ENCODE measurements at places on chromosomes 5 and 9.
A peak's percentile ranks its signal among the peaks of the same experiment; 100 is the strongest.

- no peaks in the 10 kb centered on the region for H3K4me1 ChIP-seq
- no peak overlapping the region for H3K4me3 ChIP-seq
- no peaks in the 10 kb centered on the region for H3K27me3 ChIP-seq
- no peaks in the 10 kb centered on the region for H3K36me3 ChIP-seq
- no peak overlapping the region for H3K27ac ChIP-seq
Measured at GRCh38 chr5:162948677-162949076, 488.7 kb upstream of the CCNG1 start.

DNA sequence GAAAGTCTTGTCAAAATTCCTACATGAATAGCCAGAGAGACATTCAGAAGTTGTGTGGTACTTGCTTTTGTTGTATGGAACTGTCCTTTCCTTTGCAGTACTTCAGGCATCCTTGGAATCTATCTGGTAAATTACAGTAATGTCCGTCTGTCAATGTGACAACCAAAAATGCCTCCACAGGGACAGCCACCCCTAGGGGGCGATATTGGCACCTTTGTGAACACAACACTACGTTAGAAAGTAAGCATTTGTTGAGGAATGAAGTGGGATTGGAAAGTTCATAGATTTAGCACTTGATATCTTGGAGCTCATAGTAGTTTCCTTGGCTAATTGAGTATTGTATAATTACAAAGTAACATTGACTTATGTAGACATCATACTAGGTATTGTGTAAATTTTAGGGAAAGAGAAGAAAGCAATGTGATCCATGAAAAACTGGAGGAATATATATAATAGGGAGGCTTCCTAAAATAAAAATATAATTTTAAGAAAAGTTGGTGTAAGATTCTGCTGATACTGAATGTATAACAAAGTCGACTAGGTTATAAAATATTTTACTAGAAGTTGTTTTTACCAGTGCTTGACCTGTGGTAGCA lies 32.7 kb downstream of the TMEFF1 start:
- no peak overlapping the region for H3K27ac ChIP-seq
- H3K4me3 ChIP-seq, result no peak overlapping the region
- H3K27me3 ChIP-seq, result no peaks in the 10 kb centered on the region

GRCh38 chr5:4537489-4537888 lies 602.6 kb upstream of the ADAMTS16 start:
- H3K36me3 ChIP-seq, result no peaks in the 10 kb centered on the region
- H3K4me3 ChIP-seq, result no peak overlapping the region
- H3K27ac ChIP-seq, result no peak overlapping the region
- H3K27me3 ChIP-seq, result no peaks in the 10 kb centered on the region
- H3K4me1 ChIP-seq, result no peaks in the 10 kb centered on the region
- no peak for DNase-seq

DNA sequence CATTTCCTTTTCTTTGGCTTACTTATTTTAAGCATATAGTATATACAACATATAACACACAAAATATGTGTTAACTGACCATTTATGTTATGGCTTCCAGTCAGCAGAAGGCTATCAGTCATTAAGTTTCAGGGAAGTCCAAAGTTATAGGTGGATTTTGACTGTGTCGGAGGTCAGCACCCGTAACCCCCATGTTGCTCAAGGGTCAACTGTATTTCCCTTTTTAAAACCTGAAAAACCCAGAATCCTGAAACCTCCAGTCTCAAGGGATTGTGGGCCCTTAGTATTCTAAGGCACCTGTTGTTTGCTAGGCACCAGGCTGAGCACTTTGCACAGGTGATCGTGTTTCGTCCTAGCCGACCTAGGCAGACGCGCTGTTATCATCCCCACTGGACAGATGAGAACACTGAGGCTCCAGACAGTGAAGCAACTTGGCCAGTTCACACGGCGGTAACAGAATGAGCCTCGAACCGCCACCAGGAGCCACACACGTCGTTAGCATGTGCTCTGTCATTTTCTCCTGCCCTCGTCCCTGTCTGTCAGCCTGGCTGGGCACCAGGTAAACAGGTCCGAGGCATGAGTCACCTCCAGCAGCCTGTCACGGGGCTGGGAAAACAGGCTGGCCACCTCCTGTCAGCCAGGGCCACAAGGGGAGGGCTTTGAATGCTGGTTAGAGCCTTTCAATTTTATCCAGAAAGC lies 39.9 kb downstream of the DUSP1 start:
- H3K36me3 ChIP-seq, result no peaks in the 10 kb centered on the region
- peaks cover 15% of the 10 kb centered on the region for H3K4me1 ChIP-seq

DNA sequence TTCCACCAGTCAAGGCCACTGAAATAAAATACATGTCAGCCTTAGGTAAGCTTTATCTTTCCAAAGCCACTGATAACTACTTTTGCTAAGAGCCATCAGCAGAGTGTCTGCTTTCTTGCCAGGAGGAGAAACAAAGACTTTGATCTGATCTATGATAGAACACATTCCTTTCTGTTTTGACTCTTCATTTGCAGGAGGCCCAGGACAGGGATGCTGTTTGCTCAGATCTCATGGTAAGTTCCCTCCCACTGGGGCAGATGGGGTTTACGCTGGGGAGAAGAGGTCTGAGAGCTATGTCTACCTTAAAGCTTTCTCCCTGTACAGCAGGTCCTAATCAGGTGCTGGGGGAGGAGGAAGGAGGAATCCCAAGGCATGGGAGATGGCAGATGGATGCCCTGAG lies 497.6 kb downstream of the NTRK2 start:
- H3K27me3 ChIP-seq, result no peaks in the 10 kb centered on the region
- no peak overlapping the region for H3K27ac ChIP-seq
- no peaks in the 10 kb centered on the region for H3K36me3 ChIP-seq
- H3K4me3 ChIP-seq, result no peak overlapping the region
- no peak for DNase-seq

DNA sequence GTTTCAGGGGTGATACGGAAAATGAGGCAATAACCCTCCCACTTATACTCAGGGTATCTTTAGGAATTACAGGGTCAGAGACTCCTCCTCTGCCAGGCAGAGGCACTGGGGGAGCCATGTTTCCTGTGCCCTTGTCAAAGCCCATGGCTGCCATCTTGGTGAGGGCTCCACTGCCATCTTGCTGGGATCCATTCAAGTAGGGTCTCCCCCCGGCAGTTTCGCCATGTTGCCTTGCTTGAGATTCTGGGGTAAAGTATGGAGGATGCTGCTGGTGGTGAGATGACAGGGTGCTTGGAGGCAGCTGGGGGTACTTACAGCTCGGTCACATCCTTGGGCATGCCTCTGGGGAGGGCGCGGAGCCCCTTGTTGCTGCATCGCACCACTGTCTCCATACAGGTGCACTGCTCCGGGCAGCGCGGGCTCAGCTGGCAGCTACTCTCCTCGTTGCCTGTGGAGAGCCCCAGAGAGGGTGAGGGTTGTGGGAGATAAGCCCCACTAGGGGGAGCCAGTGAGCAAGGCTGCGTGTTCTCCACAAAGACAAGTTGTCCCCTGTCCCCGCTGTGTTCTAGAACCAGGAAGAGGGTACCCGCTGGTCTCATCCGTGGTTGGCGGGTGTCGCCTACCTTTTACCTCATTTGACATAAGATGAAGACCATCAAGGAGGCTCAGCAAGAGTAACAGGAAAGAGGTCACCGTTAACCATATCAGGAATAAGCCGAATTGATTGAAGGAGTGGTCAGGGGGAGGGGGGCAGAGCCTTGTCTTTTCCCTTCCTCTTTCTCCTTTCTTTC lies 169.0 kb upstream of the PANK3 start:
- no peak overlapping the region for H3K27ac ChIP-seq
- H3K27me3 ChIP-seq, result no peaks in the 10 kb centered on the region
- peak; percentile 24 for DNase-seq
- H3K4me1 ChIP-seq, result no peaks in the 10 kb centered on the region

GRCh38 chr5:11520241-11520930 lies 383.9 kb downstream of the CTNND2 start:
- no peak overlapping the region for H3K27ac ChIP-seq
- DNase-seq, result no peak
- H3K27me3 ChIP-seq, result no peaks in the 10 kb centered on the region
- no peaks in the 10 kb centered on the region for H3K36me3 ChIP-seq
- H3K4me1 ChIP-seq, result no peaks in the 10 kb centered on the region

- DNase-seq, result peak; percentile 58
- H3K4me3 ChIP-seq, result peak within 1 kb of the TSS; percentile 23
- H3K27ac ChIP-seq, result no peak within 1 kb of the TSS
- no peaks in the 10 kb centered on the region for H3K4me1 ChIP-seq
- no peaks in the 10 kb centered on the region for H3K36me3 ChIP-seq
Measured at GRCh38 chr5:73448463-73449136, at the start of gene FOXD1. Gene FOXD1, minus strand, starts transcription at chr5:73448777. Its CDS starts 415 bp downstream, at chr5:73448362.

DNA sequence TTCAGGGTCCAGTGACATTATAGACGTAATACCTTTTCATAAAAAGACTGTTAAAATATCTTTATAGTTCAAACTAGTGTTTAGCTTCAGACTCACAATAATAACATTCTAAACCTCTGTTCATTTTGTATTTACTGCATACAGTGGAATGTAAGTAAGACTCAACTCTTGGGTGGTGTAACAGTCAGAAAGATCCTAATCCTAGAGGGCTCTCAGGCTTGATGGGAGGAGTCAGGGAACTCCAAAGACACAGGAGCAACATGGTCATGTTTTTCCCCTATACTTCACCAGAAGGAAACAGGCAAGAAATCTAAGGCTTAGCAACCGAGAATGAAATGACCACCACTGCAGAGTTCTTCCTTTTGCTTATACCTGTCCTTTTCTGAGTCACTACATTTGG lies 82.6 kb downstream of the MRPS27 start:
- H3K36me3 ChIP-seq, result no peaks in the 10 kb centered on the region
- no peak overlapping the region for H3K4me3 ChIP-seq
- no peaks in the 10 kb centered on the region for H3K4me1 ChIP-seq
- no peaks in the 10 kb centered on the region for H3K27me3 ChIP-seq
- H3K27ac ChIP-seq, result no peak overlapping the region

DNA sequence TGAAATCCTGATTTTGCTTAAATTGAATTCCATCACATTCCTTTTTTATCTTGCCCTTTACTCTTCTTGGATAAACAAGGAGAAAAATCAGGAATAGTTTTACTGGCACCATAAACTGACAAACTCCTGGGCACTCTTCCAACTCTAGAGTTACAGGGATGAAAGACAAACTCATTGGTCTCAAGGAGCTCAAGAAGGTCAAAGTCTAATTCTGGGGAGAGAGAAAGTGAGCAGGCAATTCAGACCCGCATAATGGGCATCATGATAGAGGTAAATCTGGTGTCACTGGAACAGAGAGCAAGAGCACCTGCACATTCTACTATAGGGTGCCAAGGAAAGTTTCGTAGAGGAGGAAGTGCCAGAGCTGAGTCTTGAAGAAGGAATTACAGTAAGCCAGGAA lies 64.8 kb downstream of the GRIN3A start:
- H3K27me3 ChIP-seq, result no peaks in the 10 kb centered on the region
- DNase-seq, result peak; percentile 60
- H3K4me1 ChIP-seq, result no peaks in the 10 kb centered on the region
- H3K4me3 ChIP-seq, result no peak overlapping the region
- H3K36me3 ChIP-seq, result no peaks in the 10 kb centered on the region
- H3K27ac ChIP-seq, result peak overlapping the region; percentile 78

GRCh38 chr9:113708821-113709713 lies 167.0 kb upstream of the ZNF618 start:
- H3K4me1 ChIP-seq, result no peaks in the 10 kb centered on the region
- H3K27ac ChIP-seq, result no peak overlapping the region
- H3K36me3 ChIP-seq, result no peaks in the 10 kb centered on the region
- H3K27me3 ChIP-seq, result no peaks in the 10 kb centered on the region

DNA sequence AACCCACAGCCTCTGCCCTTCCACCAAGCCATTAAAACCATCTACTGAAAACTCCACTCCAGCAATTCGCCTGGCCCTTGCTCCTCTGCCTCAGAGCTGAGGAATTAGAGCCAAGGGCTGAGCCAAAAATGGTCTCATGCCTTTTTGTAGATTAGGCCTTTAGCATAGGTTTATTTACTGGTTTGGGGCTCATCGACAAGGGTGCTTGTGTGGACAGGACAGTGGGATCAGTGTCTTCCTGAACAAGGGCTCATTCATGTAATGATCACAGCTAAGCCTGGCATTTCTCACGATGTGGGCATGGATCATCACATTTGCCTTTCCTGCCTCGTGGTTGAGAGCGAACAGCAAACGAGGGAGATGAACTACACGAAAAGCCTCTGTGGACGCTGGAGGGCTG lies 59.2 kb upstream of the PHF24 start:
- peaks cover 45% of the 10 kb centered on the region for H3K27me3 ChIP-seq
- H3K36me3 ChIP-seq, result no peaks in the 10 kb centered on the region
- H3K4me1 ChIP-seq, result no peaks in the 10 kb centered on the region

GRCh38 chr5:64836190-64836755 lies 67.5 kb downstream of the CWC27 start:
- H3K27ac ChIP-seq, result no peak overlapping the region
- H3K4me3 ChIP-seq, result no peak overlapping the region
- no peaks in the 10 kb centered on the region for H3K36me3 ChIP-seq
- no peaks in the 10 kb centered on the region for H3K4me1 ChIP-seq
- no peak for DNase-seq

DNA sequence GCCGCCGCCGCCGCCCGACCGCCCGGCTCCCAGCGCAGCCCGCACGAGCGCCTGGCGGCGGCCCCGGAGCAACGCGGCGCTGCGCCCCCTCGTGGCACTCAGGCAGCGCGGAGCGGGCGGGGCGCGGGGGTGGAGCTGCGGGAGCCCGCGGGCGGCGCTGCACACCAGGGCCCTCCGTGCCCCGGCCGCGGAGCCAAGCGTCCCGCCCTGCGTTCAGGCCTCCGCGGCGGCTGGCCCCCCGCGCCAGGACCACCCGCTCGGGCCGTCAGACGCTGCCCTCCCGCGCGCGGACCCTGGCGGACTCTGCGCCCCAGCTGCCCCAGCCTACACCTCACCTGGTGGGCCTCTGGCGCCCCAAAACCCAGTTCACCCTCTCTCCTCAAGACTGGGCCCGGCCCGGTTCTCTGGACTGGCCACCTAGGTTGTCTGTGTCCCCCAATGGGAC lies at the start of gene RASGEF1C:
RASGEF1C (minus strand) TSS at position 75 of the 445 bp plus-strand sequence. CDS start 71,159 bp downstream, outside the sequence.
- H3K27ac ChIP-seq, result no peak within 1 kb of the TSS
- DNase-seq, result peak; percentile 68
- H3K4me1 ChIP-seq, result no peaks in the 10 kb centered on the region
- H3K36me3 ChIP-seq, result no peaks in the 10 kb centered on the region
- peak within 1 kb of the TSS; percentile 29 for H3K4me3 ChIP-seq

DNA sequence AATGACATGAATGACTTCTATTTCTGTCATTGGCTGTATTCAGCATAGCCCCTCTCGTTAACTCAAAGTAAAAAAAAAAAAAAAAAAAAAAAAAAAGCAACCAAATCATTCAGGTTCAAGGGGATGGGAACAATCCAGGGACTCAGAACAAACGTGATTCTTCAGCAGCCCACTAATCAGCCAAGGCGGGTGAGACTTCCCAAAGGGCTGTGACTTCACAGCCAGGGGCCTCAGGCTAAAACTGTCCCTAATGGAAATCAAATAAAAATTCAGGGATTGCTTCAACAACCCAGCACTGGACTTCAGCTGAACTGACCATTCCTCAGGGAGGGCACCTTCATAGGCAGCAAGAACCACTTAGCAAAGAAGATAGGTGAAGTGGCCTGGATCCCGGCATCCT lies 86.2 kb upstream of the FAM169A start:
- H3K27me3 ChIP-seq, result no peaks in the 10 kb centered on the region
- H3K36me3 ChIP-seq, result no peaks in the 10 kb centered on the region
- peaks cover 16% of the 10 kb centered on the region for H3K4me1 ChIP-seq
- no peak overlapping the region for H3K27ac ChIP-seq
- no peak overlapping the region for H3K4me3 ChIP-seq
- no peak for DNase-seq

- no peak overlapping the region for H3K27ac ChIP-seq
- DNase-seq, result no peak
- H3K4me3 ChIP-seq, result no peak overlapping the region
- no peaks in the 10 kb centered on the region for H3K36me3 ChIP-seq
- no peaks in the 10 kb centered on the region for H3K4me1 ChIP-seq
- no peaks in the 10 kb centered on the region for H3K27me3 ChIP-seq
Measured at GRCh38 chr9:107675351-107676259, 186.0 kb upstream of the KLF4 start.

Data from transverse colon (tissue), 4 donors.